Fibroblast of skin of left quadriceps (primary cell): ENCODE measurements at places on chromosomes 11 and 22.
A peak's percentile ranks its signal among the peaks of the same experiment; 100 is the strongest.

DNA sequence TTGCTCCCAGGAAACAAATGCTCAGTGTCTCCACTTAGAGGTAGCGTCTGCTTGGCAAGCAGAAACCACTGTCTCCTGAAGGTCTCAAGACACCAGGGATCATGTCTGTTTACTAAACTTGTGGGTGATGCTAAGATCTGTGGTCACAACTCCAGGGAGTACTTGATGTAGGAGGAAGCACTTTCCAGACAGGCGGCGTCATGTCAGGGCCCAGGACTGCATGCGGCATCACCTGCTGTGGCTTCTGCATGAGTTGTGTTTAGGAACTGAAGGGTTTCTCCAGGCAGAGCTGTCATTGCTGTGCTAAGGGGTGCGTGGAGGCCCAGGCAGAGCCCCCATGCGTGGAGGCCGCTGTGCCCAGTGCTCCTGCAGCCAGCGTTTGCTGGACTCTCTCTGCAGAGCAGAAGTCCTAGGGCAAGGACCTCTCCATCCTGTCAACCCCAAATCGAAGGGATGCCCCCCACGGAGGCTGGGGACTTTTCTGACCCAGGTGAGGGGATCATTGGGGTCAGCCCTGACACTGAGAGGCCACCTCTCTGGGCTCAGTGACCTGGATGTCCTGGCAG is 8.1 kb upstream of the PANX2 start:
- no peak for DNase-seq

GRCh38 chr11:117411736-117412135 is 84.1 kb downstream of the CEP164 start:
- no peak for DNase-seq

GRCh38 chr22:32042924-32043323 is at the start of gene SLC5A1:
Gene SLC5A1 (plus strand): TSS chr22:32043261. CDS start chr22:32043282, 21 bp downstream.
- no peak for DNase-seq

GRCh38 chr22:44459041-44459440 is 39.0 kb downstream of the RTL6 start:
- no peak for DNase-seq

- DNase-seq = no peak
These were observed 31.7 kb downstream of the INSC start for GRCh38 chr11:15146271-15147003.

DNA sequence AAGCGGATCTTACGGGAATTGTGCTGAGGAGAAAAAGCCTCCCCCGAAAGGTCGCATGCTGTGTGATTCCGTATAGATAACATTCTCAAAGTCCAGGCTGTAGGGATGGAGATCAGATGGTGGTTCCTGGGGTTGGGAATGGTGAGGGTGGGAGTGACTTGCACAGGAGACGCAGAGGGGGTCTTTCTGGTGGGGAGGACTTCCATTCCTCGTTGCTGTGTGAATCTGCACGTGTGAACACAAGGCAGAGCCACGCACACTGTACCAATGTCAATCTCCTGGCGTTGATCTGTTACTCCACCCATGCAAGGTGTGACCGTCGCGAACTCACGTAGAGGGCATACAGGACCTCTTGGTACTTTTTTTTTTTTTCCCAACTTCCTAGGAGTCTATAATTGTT is 59.0 kb upstream of the KCNQ1OT1 start:
- no peak for DNase-seq

DNA sequence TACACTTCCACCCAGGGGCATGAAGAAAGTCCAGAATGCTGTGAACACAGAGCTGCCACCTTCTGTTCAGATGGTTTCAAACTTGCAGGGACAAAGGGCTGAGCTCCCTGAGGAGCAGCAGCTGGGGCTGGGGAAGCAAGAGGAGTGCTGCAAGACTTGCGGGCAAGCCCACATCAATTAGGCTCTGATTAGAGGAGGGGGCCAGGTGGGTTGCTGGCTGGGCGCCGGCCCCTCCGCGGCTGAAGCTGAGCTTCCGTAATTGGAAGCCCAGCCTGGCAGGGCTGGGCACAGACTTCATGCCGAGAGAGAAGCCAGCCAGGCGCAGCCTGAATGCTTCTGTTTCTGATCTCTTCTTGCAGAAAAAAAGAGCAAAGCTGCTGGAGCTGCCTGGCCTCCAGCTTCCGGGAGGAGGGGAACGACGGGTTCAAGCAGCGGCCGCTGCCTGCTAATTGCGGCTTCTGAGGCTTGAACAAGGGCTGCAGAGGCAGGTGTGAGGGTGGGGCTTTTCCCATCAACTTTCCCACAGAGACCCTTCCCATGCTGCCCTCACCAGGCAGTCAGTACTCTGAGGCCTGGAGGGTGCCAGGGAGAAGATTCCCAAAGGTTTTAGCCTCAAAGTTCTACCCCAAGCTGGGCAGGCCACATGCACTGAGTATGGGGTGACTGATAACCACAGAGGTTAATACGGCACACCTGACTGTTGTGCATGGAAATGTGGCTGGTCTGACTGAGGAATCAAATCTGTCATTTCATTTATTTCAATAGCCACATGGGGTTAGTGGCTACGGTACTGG is 91.1 kb upstream of the LMO1 start:
- no peak for DNase-seq

DNA sequence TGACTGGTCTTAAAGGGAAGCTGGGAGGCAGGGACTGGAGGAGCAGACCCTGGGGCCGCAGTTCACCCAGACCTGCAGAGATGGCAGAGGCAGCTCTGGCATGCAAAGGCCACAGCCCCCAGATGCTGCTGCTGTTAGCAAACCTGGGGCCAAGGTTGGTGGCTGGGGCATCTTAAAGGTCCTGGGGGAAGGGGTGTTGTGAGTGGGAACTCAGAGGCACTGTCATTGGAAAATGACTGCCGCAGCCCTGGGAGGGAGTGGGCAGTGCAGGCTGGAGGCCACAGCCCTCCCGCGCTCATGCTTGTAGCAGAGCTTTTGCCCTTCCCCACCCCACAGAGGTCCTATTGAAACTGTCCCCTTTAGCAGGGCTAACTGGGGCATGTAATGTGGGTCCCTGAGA is 111.8 kb downstream of the CTTN start:
- no peak for DNase-seq

DNA sequence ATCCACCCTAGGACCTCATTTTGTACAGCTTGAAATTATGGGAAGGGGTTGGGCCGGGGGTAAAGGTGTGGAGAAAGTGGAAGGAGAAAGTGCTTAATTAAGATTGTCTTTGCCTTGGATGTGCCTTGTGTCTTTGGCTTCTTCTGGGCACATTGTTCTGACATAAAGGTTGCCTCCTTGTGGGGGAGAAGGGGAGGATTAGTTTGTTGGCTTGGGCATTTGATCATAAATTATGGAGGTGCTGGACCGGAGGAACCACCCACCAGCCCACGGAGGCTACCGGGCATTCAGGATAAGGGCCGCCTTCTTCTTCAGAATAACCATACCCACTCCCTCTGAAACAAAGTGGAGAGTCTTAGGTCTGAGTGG is 1.3 kb downstream of the PAFAH1B2 start:
- DNase-seq = no peak

- peak; percentile 8 for DNase-seq
These were observed 29.2 kb downstream of the SC5D start for GRCh38 chr11:121321614-121322243.

GRCh38 chr11:76253416-76253815 is 47.1 kb upstream of the WNT11 start:
- DNase-seq = no peak

- DNase-seq = no peak
These were observed 12.2 kb downstream of the GLYAT start for GRCh38 chr11:58719406-58720117.

GRCh38 chr22:27093422-27093821 is 436.0 kb downstream of the MIAT start:
- DNase-seq = no peak

DNA sequence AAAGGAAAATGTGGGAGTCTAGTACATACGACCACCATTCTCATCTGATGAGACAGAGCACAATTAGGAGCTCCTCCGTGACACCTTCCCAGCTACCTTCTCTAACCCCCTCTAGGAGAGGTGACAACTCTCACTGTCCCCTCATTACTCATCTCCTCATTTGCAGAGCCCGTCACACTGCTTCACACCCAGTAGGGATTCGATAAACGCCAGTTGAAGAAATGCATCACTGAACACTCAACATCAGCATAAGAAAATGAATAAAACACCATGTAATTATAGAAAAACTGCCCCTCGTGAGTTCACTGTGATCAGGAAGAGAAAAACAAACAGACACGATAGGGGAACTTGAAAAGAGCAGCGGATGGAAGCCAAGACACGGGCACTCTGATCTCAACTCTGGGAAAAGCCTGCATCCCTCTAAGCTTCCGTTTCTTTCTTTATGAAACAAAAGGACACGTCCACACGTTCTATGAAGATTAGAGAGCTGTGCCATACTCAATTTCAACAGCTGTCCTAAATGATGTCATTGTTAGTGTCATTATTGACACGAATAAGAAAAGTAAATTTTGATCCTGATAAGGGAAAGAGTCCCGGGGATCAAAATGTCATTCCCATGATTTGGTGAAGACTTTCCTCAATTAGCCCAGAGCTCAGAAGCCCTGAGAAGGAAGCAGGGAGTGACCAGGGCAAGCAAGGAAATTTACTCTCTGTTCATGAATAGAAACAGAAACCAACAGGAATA is 356.9 kb downstream of the LARGE1 start:
- DNase-seq = no peak

DNA sequence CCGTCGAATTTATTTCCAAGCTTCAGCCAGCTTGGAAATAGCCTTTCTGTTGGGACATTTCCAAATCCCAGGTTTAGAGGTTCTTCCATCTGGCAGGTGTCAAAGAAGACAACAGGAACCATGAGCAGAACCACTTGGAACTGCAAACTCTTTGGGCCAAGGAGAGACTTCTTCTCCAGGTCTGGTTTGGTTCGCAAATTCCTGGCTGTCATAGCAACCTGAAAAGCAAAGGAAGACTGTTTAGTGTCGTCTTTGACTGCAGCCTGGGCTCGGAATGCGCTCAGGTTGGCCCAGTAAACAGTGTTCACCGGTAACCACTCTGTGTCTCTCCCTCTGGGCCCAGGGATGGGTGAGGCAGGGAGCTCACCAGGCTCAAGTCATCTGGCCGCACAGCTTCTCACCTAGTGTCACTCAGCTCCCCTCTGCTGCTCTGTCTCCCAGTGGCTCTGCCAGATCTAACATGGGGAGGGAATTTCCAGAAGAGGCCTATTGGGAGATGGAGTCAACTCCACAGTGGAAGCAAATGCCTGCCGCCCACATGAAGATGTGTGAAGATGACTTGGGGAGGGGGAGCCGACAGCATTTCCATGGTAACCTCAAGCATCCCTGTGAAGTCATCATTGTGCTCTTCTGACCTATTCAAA is 11.9 kb upstream of the CLMP start:
- DNase-seq = no peak

- DNase-seq = no peak
These were observed 9.6 kb upstream of the SYT8 start for GRCh38 chr11:1825039-1825740.

GRCh38 chr11:58940028-58940427 is 740 bp downstream of the GLYATL1 start:
- DNase-seq = no peak

DNA sequence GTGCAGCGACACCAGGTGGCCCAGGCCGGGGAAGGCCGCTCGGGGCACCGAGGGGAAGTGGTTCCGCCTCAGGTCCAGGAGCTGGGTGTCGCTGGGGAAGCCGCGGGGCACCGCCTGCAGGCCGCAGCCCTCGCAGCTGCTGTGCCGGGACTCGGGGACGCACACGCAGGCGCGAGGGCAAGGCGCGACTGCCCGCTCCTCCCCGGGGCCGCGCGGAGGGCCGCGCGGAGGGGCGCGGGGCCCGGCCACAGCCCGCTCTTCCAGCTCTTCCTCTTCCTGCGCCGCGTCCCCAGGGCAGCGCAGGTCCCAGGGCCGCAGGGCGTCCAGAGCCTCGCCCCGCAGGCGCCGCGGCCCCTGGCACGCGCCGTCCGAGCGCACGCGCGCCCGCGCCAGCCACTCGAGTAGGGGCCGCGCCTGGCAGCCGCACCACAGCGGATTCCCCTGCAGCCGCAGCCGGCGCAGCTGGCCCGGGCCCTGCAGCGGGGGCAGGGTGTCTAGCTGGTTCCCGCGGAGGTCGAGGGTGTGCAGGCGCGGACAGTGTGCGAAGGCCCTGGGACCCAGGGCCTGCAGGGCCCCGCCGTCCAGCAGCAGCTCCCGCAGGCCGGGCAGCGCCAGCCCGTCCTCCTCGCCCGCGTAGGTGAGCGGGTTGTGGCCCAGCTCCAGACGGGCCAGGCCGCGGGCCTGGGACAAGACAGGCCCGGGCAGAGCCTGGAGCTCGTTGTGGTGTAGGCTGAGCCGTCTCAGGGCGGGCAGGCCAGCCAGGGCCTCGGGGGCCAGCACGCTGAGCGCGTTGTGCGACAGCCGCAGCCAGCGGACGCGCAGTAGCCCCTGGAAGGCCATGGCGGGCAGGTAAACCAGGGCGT is 2.8 kb downstream of the CHADL start:
- DNase-seq = no peak

GRCh38 chr11:105609341-105609781 is 512 bp upstream of the GRIA4 start:
- DNase-seq = no peak

DNA sequence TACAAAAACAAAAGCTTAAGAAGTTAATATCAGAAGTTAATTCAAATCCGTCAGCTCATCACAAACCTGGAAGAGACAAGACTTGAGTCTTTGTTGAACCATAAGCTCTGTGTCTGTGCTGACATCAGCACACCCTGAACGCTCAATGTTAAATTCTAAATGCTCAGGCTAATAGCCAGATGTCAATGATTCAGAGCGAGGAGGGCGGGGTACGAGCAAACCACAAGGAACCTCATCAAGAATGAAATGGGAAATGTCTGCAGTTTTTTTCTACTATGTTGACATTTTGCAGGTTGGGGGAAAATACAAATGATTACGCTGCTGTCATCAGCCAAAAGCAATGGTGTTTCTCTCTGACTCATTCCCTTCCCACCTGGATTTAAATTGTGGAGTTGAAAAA is 1057.2 kb downstream of the NTM start:
- peak; percentile 78 for DNase-seq

- no peak for DNase-seq
These were observed 120.7 kb downstream of the TIMP3 start for GRCh38 chr22:32922186-32922585.

GRCh38 chr11:14672635-14673034 is 29.0 kb downstream of the PDE3B start:
- DNase-seq = peak; percentile 6

- DNase-seq = no peak
These were observed 561.5 kb upstream of the CHORDC1 start for GRCh38 chr11:90784241-90784814.
